ENCODE measurements at places on chromosomes 1 and 21. TPM values are rescaled to one million over a fixed set of nuclear protein-coding genes. Genes with fewer than 3 reads are reported as not detected.

DNA sequence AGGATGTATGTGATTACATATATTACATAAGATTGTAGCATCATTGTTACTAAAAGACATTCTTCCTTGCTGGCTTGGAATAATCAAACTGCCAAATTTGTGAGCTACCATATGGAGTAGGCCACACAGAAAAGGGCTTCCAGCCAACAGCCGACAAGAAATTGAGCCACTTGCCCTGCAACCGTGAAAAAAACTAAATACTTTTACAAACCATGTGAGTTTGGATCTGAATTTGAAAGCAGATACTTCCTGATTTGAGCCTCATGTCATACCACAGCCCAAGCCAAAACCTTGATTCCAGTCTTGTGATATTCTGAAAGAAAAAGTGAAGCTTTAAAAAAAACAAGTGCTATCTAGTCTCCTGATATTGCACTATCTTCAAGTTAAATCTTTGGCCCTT lies 55.6 kb upstream of the PRMT6 start:
- no peak for DNase-seq
- H3K36me3 ChIP-seq, result no peaks in the 10 kb centered on the region
- no peak overlapping the region for H3K4me3 ChIP-seq
- no peaks in the 10 kb centered on the region for H3K27me3 ChIP-seq
- no peaks in the 10 kb centered on the region for H3K4me1 ChIP-seq

The AGL gene
- total RNA-seq, result 14.6 TPM

The KIAA1614 gene
- 4.1 TPM for total RNA-seq

DNA sequence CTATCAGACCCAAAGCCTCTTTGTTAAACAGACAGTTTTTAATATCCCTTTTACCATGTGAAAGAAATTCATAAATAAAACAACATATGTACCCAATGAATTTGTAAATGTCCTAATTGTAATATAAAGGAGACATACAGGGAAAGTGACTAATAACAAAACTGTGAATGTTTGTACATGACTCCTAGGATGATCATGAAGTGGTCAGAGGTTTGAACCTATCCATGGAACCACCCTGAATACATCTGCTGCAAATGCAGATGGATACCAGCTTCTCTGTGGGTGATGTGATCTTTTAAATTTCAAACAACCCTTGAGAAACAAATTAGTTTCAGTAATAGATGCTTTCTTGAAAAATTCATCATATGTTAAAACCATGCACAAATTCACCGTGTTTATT lies 16.7 kb upstream of the ACBD3 start:
- no peaks in the 10 kb centered on the region for H3K4me1 ChIP-seq
- H3K4me3 ChIP-seq, result no peak overlapping the region
- H3K36me3 ChIP-seq, result no peaks in the 10 kb centered on the region
- no peak overlapping the region for H3K27ac ChIP-seq
- no peak for DNase-seq
- no peaks in the 10 kb centered on the region for H3K27me3 ChIP-seq

- peaks cover 4% of the 10 kb centered on the region for H3K36me3 ChIP-seq
- H3K4me1 ChIP-seq, result peaks cover 46% of the 10 kb centered on the region
- no peak for DNase-seq
- H3K4me3 ChIP-seq, result no peak overlapping the region
These were observed 19.7 kb downstream of the TP53BP2 start for GRCh38 chr1:223825767-223826748.

DNA sequence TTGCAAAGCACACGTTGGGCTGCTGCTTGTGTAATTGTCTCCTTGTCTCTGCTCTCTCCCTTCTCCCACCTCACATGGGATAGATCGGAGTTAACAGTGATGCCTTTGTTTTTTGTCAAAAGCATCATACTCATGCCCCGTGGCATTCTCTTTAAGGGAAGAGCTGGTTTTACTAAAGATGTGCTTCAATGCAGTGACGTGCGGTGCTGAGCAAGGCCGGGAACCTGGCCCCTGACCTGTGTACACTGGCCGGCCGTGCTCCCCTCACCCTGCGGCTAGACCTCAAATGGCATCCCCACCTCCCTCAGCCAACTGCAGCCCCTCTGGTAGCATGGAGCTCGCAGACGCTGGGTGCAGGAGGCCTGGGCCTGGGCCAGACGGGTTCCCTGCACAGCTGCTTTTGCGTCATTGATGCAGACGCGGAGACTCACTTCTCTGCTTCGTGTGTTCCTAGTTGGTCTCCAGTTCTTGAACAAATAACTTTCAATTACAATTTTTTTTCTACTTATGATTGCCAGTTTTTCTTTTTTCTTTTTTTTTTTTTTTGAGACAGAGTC lies 19.9 kb downstream of the AGPAT3 start:
- H3K27ac ChIP-seq, result no peak overlapping the region
- peaks cover 13% of the 10 kb centered on the region for H3K36me3 ChIP-seq
- H3K4me1 ChIP-seq, result peaks cover 51% of the 10 kb centered on the region
- H3K27me3 ChIP-seq, result no peaks in the 10 kb centered on the region
- no peak overlapping the region for H3K4me3 ChIP-seq
- DNase-seq, result no peak

The SYCP1 gene
- not detected for total RNA-seq

The CD52 gene
- 541 TPM for total RNA-seq

- no peak overlapping the region for H3K27ac ChIP-seq
- H3K36me3 ChIP-seq, result no peaks in the 10 kb centered on the region
- H3K27me3 ChIP-seq, result no peaks in the 10 kb centered on the region
- DNase-seq, result no peak
- peaks cover 17% of the 10 kb centered on the region for H3K4me1 ChIP-seq
- no peak overlapping the region for H3K4me3 ChIP-seq
These were observed 143.2 kb downstream of the PBX1 start for GRCh38 chr1:164702216-164702615.

The TRIM46 gene
- 0.35 TPM for total RNA-seq

GRCh38 chr1:150281758-150282557 lies at the start of gene CIART:
CIART (plus strand) TSS chr1:150282554; CDS start chr1:150283268, 714 bp downstream.
- H3K27me3 ChIP-seq, result no peaks in the 10 kb centered on the region
- H3K4me3 ChIP-seq, result peak within 1 kb of the TSS; percentile 57
- DNase-seq, result peak; percentile 95
- H3K36me3 ChIP-seq, result peaks cover 6% of the 10 kb centered on the region
- peaks cover 16% of the 10 kb centered on the region for H3K4me1 ChIP-seq
- H3K27ac ChIP-seq, result peak within 1 kb of the TSS; percentile 84

DNA sequence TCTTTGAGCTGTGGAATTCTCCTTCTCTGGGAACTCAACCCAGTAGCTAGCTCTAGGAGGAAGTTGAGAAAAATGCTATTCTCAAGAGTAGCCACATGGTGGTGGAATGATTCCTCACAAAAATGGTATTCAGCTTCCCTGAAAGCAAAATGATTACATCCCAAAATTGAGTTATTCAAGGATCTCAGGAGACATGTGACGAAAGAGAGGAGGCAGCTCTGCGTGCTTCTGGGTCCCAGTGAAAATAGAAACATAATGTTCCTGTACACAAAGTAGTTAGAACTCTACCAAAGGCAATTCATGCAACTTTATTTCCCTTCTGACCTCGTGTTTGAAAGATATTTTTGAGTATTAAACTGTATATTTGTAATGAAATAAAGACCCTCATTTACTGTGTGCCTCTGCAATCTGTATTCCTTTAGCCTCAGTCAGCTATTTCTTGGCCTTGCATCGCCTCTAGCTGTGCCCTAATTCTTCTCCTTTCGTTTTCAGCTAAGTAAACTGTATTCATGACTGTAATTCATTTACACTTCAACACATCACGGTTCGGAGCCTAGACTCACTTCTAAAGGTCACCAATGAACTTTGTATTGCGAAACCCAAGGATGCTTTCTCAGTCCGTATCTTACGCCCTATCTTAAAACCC lies 167.3 kb downstream of the FASLG start:
- H3K27me3 ChIP-seq, result no peaks in the 10 kb centered on the region
- peak overlapping the region; percentile 76 for H3K27ac ChIP-seq
- H3K36me3 ChIP-seq, result no peaks in the 10 kb centered on the region
- H3K4me1 ChIP-seq, result peaks cover 12% of the 10 kb centered on the region
- peak overlapping the region; percentile 22 for H3K4me3 ChIP-seq
- no peak for DNase-seq

DNA sequence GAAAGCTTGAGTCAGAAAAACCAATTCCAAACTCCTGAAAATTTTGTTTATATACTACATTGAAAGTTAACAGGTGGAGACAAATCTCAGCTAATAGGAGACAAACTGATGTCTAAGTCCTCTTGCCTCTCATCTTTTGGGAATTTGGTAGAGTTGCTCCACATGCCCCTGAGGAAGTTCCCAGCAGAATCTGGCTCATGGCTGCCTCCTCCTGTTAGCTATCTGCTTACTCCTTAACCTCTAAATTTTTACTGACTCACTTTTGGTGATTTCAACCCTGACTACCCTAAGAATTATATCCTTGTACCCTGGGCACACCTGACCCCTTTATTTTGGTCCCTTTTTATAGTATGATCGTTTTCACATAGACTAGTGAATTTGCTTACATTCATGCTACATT lies 633.7 kb upstream of the USP24 start:
- H3K27ac ChIP-seq, result no peak overlapping the region
- H3K27me3 ChIP-seq, result no peaks in the 10 kb centered on the region
- H3K4me1 ChIP-seq, result no peaks in the 10 kb centered on the region
- H3K36me3 ChIP-seq, result no peaks in the 10 kb centered on the region
- H3K4me3 ChIP-seq, result no peak overlapping the region

- no peaks in the 10 kb centered on the region for H3K36me3 ChIP-seq
- no peaks in the 10 kb centered on the region for H3K4me1 ChIP-seq
- no peak for DNase-seq
These were observed 55.0 kb downstream of the KAZN start for GRCh38 chr1:14653461-14653960.

The NTMT2 gene
- total RNA-seq, result not detected
